ENCODE measurements at places on chromosomes 16 and 17.

DNA sequence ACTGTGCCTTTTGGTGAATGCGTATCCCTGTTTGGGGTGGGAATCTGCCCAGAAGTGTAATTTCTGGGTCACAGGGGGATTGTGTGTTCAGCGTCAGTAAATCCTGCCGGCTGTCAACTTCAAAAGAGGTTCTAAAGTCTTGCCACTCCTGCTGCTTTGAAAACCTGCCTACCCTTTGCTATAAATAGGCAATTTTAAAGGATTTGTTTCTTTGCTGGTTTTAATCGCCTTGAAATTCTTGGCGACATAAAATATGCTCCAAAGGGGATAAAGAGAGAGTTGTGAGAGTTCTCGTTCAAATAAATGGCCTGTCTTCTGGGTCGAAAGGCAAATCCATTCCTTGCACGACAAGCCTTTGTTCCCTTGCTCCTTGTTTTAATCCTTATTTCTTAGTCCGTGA is 143.4 kb downstream of the IRF8 start:
- no peak for DNase-seq

- no peak for DNase-seq
Observed at GRCh38 chr17:49688848-49689247, 11.0 kb upstream of the SPOP start.

DNA sequence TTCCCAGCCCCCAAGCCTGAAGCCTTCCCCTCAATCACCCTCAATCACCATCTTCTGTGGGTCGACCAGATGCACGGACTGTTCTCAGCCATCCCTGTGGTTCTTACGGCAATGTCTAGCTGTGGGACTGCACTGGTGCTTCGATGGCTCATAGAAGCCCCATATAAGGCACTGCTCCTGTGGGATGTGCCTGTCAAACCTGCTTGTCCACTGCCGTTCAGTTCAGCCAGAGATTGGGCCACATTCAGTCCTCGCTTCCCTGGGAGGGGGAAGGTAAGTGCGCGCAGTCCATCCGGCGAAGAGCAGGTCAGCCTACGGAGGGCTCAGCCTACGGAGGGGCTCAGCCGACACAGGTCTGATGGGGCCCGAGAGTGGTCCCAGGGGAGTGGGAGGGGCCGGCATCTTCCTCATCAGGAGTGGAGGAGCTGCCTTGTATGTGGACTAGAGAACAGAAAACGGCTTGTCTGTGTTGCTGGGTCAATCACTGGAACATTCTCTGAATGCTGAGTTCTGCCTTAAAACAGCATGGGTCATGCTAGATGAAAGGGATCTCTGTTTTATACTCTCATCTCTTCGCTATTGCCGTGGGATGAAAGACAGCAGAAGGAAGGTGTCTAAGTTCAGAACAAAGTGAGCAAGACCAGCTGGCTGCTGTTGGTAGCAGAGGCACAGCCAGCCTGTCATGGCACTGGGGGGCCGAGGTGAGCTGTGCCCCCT is at the start of gene CARD14:
CARD14 (plus strand) TSS at position 247 of the 717 bp plus-strand sequence. CDS start 11,409 bp downstream, outside the sequence.
- no peak for DNase-seq

DNA sequence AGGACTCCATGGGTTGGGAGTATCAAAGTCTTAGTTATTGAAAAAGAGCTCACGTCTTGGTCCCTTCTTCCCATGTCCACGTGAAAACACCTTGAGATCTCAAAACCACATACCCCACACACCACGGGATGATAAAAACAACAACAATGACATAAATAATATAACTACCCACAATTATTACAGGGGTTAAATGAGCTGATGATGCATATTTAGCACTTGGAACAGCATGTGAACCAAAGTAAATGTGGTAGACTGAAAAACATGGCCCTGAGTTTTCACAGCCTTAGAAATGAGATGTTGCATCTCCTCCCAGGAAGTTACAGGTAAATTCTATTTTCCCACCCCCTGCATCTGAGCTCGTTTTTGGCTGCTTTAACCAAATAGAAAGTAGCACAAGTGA is 208.9 kb downstream of the C16orf95 start:
- no peak for DNase-seq

DNA sequence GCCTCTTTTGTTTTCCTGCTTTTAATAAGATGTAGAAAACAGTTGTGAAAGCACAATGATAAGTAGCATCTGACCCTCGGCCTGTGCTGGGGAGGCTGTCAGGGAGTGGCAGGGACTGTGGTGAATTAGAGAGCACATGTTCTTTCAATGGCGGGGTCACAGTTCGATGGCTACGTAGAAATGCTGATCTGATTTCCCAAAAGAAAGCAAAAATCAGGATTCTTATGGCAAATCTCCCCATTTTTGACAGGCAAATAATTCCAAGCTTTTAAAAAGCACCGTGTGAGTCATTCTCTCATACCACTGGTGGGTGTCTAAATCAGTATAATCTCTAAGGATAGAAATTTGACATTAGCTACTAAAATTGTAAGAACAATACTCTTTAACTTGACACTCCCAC is 4.2 kb upstream of the MAPK7 start:
- DNase-seq = no peak

- DNase-seq = no peak
Observed at GRCh38 chr17:66570447-66571195, 264.3 kb upstream of the CACNG5 start.

DNA sequence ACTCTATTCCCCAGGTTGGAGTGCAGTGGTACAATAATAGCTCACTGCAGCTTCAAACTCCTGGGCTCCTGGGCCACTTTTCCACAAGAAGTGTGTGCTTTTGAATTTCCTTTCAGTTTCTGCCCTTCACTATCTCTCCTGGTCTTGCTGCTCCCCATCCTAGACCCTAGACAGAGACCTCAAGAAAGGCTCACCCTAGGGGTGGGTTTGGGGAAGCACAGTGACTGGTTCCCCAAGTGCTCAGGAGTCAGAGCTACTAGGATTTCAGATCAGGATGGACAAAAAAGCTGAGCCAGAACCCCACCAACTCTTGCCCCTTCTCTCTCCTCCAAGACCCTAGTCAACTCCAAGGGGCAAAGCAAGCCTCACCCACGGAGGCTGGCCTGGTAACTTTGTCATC is 1.6 kb upstream of the SEBOX start:
- DNase-seq = no peak

GRCh38 chr17:73118951-73119391 is 26.5 kb upstream of the SLC39A11 start:
- DNase-seq = no peak

DNA sequence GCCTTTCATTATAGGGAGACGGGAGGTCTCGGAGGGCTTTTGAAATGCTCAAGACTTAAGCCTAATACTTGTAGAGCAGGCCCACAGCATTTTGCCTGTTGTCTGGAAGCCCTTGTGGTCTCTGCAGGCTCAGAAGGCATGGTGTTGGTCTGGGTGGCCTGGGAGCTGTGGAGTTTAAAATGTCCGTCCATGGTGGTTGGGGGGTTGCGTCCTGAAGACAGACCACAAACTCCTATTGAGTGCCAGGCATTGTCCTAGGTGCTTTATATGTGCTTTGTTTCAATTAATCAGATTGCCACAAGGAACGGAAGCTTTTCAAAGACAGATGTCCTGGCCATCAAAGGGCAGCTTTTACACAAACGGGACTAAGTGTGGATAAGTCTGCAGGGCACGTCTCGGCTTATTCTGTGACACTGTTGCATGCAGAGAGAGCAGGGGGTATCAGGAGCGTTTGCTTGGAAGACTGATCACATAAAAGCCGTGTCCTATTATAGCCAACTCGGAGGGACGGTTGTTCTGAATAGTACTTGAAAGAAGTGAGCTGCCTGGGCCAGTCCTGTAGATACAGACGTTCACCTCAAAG is 7.8 kb downstream of the NTN1 start:
- DNase-seq = no peak

DNA sequence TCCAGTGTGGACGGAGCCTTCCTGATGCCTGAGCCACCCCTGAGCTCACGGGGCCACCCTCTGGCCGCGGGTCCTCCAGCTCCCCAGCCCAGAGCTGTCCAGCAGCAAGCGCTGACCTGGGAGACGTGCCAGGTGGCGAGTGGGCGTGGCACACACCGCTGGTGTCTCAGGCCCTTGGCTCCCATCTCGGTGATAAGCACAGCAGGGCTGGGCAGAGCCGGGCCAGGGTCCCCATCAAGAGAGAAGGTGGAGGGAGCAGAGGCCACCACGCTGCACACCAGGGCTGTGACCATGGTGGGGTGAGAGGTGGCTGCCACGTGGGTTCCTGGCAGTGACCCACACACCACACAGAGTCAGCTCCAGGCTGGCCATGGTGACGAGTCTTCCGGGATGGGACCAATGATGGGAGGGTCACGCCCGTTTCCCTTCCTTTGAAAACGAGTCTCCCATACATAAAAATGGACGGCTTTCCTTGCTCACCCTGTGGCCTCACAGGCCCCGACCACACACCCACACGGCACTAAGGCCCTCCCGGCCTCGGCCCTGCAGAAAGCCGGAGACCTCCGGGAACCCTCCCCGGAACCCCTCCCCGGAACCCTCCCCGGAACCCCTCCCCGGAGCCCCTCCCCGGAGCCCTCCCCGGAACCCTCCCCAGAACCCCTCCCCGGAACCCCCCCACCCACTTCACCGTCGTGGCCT is 16.8 kb downstream of the UTS2R start:
- no peak for DNase-seq

DNA sequence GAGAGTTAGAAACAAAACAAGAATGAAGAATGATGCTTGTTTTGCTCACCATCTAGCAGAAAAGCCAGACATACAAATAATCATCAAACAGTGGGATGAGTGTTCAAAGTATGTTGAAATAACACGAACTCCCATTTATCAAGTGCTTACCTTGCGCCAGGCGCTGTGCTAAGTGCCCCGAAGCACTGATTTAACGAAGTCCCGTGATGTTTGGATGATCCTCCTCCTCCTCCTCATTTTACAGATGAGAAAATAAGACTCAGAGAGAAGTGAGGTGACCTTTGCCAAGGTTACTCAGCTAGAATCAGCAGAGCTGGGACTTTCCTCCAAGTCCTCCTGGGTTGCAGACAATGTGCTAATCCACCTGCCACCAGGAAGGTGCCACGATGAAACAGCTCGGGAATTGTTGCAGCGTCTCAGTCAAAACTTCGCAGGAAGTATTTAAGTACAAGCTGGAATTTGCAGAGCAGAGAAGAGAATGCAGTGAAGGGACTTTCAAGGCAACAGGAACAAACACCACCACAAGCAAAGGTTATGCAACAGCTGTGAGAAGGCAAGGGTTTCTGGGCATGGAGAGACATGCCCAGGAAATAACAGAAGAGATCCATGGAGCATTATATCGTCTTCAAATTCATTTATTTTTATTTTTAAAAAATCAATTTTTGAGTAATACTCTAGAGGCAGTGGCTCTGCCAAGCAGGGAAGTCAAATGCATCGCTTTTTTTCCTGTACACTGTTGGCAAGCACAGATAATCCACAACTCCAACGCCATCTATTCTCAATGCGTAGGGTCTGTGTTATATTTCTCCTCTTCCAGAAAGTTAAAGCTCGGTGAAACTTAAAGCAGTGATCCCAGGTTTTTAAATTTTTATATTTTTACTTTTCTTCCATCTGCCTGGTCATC is 11.1 kb downstream of the PRCD start:
- DNase-seq = no peak
